AG08396 (cell line): ENCODE measurements at places on chromosomes 6 and 20.

- no peak for DNase-seq
These were observed 9.6 kb downstream of the IGF2R start for GRCh38 chr6:159978291-159979135.

DNA sequence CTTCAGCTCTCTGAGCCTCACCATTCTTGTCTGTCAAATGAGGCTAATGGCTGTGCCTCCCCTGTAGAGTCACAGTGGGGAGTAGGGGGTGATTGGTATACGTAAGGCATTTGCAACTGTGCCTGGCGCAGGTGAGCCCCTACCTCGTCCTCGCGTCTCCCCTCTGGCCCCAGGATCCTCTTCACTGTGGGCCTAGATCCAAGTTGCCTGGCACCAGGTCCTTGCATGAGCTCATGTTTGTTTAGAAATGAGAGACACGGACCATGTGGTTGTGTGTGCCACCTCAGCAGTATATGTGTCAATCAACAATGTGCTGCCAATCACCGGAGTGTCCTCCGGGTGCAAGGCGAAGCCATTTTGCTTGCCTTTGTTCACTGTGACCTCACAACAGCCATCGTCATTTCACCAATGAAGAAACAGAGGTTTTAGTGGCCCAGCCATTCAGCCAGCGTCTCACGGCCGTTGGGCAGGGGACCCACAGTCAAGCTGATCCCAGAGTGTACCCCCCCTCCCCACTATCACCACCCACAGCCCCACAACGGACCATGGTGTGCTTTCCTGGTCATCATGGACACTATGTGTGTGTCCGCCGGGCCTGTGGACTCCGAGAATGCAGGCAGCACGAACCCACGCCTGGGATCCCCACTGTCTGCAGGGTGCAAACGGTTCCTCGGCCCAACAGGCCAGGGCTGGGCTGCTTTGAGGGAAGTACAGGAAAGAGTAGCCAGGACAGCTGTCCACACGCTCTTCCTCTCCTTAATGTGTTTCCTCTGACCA, 35.9 kb upstream of the STX16 start:
- DNase-seq = no peak

DNA sequence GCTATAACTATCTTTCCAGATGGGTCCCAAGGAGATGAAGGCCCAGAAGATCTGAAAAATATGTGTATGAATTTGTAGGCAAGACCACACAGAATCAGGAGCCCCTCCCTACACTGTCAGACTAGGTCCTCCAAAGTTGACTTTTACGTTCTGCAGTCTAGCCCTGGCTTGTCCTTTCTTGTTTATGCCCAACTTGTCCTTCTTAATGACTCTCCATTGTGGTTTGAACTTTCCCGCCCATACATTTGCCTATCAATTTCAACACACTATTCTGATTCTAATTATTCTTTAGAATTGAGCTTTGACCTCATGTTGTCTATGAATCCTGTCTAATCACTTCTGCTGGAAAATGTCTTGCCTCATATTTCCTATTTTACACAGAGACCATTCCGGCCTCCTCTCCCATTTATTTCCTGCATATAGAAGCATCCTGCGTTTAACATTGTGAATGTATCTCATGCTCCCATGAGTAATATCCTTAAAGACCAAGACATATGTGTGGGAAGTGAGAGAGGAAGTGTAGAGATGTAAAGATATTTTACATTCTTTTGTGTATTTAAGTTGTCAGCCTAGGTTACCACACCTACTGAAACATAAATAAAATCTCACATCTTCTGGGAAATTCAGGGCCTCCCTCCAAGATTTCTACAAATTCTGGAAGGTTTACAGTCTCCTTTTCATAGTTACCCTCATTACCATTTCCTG, 348.3 kb downstream of the BCKDHB start:
- no peak for DNase-seq

DNA sequence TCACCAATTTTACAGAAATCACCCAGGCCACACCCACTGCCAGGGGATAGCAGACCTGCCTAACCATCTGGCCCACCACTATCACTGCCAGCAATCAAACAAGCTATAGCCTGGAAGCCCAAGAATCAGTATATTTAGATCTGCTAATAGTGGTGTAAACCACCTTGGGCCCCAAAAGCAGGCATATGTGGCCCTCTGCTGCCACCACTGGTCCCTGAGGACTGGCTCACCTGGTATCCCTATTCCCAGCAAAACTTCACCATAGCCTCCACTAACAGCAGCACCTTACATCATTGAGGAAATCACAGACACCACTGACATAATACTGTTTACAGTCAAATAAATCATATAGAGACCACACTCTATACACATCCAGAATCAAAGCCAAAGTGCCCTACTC, 880.4 kb upstream of the MAN1A1 start:
- no peak for DNase-seq

DNA sequence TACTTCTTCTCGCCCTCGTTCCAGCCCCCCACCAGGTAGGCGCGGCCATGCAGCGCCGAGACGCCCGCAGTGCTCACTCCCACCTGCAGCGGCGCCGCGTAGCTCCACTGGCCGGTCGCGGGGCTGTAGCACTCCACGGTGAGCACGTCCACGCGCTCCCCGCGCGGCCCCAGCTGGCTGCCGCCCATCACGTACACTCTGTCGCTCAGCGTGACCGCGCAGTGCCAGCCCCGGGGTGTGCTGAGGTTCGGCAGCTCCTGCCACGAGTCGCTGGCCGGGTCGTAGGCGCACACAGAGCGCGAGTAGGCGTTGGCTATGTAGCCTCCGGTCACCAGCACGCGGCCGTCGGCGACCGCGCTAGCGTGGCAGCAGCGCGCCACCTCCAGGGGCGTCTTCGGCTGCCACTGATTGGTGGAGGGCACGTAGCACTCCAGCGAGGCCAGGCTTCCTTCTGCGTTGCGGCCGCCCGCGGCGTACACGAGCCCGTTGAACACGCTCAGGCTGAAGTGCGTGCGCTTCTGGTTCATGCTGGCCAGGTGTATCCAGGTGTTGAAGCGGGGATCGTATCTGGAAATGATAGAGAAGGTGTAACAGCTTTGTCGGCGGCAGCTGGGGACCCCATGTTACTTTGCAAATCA, 13.7 kb downstream of the KLHL31 start:
- peak; percentile 71 for DNase-seq

DNA sequence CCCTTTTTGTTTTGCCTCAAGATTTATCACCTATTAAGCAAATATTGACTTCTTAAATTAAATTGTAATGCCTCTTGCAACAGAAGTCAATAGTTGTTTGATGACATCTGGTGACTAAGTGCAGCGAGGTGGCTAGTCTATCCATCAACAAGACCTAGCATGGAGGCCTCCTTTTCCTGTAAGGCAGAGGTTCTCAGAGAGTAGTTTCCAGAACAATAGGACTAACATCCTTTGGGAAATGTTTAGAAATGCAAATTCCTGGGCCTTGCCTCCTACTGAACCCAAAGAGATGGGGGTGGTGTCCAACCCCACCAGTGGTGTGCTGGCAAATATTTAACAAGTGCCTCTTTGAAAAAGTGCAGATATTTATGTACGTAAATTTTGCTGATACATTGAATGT, 143.7 kb downstream of the SCP2D1 start:
- DNase-seq = no peak

GRCh38 chr6:118685823-118686449, 34.5 kb upstream of the CEP85L start:
- DNase-seq = no peak

- no peak for DNase-seq
These were observed 635 bp downstream of the SLC35B3 start for GRCh38 chr6:8434727-8435092.

DNA sequence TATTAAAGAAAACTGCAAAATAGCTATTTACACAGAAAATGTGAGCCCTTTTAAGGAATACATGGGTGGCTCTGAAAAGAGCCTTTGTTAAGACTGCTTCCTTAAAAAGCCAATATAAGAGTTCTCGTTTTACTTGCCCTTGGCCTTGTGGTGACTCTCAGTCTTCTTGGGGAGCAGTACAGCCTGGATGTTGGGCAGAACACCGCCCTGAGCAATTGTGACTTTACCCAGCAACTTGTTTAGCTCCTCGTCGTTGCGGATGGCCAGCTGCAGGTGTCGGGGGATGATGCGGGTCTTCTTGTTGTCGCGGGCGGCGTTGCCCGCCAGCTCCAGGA, 111.5 kb downstream of the HFE start:
- DNase-seq = no peak
